Tibial nerve (tissue), 4 donors: ENCODE measurements at places on chromosomes 3 and 15. TPM values are rescaled to one million over a fixed set of nuclear protein-coding genes. Genes with fewer than 3 reads are reported as not detected.

GRCh38 chr15:96330064-96330449, 443 bp upstream of the NR2F2 start:
- peak; percentile 50 for DNase-seq

DNA sequence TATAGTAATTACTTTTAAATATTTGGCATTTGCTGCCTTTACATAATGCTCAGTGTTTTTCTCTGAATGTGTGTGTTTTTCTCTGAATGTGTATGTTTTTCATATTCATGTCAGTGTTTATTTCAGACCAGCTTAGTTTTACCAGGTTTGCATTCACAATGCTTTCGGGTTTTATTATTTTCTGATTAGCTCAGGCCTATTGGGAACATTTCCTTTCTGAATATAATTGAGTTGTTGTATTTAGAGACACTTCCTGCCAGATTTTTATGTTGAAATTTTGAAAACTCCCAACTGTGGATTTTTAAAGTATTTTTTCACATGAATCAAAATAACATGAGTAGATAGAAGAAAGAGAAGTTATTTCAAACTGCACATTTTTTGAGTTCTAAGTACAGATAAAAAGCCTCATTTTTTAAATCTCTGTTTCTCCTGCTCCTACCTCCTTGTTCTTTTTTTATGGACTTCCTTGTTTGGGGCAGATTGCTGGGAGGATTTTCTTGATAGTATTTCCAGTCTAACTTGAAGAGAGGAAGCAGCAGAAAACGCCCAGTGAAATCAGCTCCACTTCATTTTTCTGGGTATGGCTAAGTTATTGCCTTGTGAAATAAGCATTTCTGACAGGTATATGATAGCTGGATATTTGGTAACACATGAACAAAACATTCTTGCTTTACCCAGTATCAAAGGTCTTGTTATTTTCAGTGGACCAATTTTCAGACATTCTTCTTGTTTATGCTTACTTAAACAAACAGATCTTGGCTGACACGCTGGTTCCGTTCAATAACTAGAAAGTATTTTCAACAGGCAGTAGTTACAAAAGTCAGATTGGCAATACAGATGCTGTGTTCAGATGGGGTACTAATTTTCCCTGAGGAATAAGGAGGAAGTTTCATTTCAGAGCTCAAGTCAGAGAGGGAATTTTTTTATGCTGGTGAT, 70.7 kb downstream of the RIOX2 start:
- no peak for DNase-seq

DNA sequence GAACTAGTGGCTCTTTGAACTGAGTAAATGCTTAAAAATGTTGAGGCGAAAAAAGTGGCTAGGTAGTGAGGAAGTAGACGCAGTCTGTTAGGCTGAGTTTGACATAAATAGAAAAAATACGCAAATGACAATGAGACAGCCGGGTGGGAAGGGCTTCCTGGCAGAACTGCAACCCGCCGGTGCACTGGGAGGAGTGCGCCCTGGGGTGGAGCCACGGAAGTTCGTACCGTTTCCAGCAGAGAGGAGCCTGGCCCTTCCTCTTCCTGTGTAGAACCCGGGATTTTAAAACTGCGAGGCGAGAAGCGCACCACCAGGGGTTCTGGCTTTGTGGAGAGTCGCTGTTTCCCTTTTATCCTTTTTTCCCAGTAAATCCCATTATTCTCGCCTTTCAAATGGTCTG, 602.6 kb downstream of the PYDC2 start:
- no peak for DNase-seq

DNA sequence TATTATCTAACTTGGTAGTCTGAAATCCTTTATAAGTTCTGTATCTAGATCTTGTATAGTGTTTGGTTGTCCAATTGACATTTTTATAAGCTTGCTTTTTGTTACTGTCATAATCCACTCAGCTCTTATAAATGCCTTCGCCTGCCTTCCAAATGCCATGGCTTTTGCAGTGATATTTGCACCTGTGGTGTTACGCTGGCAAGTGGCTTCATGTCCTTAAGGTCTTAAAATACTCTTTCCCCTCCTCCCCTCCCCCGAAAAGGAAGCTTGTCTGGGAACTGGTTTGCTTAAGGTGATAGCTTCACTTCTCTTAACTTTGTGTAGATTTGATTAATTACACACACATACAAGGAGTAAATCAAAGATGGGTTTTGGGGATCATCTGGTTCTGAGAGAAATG, 62.0 kb downstream of the ABHD2 start:
- no peak for DNase-seq

DNA sequence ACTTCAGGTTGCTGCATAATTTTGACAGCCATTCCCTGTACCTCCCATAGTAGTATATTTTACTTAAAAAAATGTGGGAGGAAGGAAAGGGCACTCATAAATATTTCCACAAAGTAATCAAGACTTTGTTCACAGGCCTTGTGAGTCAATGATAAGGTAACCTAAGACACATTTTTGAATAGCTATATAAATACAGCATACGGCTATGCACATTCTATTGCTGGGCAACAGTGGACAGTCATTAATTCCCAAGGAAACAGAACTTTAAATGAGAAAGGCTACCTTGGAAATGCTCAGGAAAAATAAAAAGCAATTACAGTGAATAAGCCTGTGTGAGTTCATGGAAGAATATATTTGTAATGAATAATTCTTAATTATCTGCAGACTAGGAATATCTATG, 144.0 kb downstream of the CADM2 start:
- DNase-seq: no peak

DNA sequence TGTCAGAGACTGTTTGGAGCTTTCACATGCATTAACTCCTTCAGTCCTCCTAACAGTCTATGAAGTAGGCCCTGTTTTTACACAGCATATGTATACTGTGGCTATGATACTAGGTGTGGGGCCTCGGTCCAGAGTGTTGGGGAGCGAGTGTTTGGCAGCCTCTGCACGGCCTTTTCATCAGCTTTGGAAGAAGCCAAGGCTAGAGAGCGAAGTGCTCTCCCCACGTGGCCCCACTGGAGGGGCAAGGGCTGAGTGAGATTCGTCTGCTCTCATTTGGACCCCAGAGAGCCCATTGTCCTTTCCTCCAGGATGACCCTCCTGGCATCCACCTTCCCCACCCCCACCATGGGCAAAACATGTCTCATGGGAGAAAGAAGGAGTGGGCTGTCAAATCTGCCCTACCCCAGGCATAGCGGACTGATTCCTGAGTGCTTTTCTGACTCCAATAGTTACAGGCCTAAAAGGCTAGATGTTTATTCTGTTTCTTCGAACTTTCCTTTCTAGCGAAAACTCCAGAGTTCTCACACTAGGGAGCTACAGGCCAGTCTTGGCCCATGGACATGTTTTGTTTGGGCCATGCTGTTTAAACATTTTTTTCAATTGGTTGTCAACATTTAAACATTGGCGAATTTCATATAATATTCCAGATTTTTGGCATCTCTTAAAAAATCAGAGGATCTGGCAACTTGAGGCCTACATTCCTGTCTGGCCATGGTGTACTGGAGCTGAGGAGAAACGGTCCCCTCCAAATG, 76.0 kb downstream of the EEFSEC start:
- no peak for DNase-seq

DNA sequence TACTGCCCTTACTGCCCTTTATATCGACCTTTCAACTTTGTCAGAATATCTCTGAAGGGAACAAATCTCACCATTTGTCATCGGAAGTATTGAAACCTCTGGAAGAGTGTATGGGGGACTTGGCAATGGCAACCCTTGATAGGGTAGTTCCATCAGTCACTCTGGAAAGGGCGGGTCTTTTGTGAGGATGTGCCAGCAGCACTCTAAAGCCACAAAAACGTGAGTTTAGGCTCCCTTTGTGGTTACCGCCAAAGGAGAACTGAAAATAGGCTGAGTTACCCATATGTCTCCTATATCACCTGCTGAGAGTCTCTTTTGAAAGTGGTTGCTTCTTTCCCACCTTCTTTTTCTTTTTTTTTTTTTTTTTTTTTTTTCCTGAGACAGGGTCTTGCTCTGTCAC, 296.8 kb upstream of the CHRM5 start:
- DNase-seq: no peak

- no peak for DNase-seq
Measured at GRCh38 chr3:105976196-105976595, 107.4 kb upstream of the CBLB start.

GRCh38 chr15:63551400-63551799, 45.8 kb upstream of the FBXL22 start:
- no peak for DNase-seq

DNA sequence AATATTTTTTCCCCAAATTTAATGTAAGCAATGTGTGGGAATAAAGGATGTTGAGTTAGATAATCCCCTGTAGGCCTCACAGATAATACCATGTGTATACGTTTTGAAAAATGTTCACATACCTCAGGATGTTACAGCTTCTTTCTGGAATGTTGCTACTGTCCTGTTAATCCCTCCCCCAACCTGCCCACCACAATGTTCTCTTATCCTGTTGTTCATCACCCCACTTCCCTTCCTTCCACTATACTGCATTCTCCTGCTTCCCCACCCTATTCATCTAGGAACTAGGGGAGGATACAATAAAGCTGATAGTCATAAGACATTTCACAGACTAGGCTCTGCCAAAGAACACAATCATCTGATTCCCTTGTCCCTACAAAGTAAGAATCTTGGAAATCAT, 92.1 kb downstream of the IGF2BP2 start:
- DNase-seq: no peak

- no peak for DNase-seq
Measured at GRCh38 chr3:181692311-181693145, 19.2 kb upstream of the SOX2 start.

DNA sequence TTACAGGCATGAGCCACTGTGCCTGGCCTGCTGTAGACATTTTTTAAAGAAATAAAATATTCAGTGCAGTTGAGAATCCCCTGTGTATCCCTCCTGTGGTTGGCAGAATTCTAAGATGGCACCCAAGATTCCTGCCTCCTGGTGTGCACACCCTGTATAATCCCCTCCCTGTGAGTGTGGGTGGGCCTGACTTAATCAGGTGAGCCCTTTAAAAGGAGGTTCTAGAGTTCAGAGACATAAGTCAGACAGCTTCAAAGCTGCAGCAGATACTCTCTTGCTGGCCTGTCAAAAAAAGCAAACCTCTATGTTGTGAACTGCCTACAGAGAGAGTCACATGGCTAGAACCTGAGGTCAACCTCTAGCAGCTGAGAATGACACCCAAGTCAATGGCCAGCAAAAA, 7.0 kb upstream of the VIPR1 start:
- no peak for DNase-seq

- no peak for DNase-seq
Measured at GRCh38 chr15:89317186-89317720, 17.4 kb downstream of the POLG start.

DNA sequence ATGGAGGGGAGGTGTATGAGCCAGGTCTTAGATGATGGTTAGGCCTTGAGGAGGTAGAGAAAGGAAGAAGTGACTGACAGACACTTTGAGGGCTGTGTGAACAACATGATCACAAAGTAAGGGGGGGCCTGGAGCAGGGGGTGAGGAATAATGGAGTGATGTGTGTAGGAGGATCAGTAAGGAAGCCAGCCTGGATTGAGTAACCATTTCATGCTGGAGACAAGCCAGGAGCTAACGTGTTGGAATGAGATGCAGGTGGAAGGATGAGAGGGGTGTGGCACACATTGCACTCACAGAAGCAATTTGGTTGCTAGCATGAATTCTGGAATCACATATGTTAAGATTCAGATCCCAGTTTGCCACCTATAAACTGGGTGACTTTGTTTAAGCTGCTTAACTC, 65.5 kb downstream of the BBX start:
- DNase-seq: no peak

GRCh38 chr3:129520960-129521359, 7.5 kb upstream of the RHO start:
- no peak for DNase-seq

GRCh38 chr3:55030938-55031337, 103.1 kb upstream of the LRTM1 start:
- no peak for DNase-seq

GRCh38 chr15:87573039-87573438, 683.5 kb downstream of the NTRK3 start:
- no peak for DNase-seq

- peak; percentile 4 for DNase-seq
Measured at GRCh38 chr15:31510057-31510456, 183.4 kb downstream of the KLF13 start.

GRCh38 chr3:139794469-139795265, 116.9 kb upstream of the NMNAT3 start:
- DNase-seq: no peak

DNA sequence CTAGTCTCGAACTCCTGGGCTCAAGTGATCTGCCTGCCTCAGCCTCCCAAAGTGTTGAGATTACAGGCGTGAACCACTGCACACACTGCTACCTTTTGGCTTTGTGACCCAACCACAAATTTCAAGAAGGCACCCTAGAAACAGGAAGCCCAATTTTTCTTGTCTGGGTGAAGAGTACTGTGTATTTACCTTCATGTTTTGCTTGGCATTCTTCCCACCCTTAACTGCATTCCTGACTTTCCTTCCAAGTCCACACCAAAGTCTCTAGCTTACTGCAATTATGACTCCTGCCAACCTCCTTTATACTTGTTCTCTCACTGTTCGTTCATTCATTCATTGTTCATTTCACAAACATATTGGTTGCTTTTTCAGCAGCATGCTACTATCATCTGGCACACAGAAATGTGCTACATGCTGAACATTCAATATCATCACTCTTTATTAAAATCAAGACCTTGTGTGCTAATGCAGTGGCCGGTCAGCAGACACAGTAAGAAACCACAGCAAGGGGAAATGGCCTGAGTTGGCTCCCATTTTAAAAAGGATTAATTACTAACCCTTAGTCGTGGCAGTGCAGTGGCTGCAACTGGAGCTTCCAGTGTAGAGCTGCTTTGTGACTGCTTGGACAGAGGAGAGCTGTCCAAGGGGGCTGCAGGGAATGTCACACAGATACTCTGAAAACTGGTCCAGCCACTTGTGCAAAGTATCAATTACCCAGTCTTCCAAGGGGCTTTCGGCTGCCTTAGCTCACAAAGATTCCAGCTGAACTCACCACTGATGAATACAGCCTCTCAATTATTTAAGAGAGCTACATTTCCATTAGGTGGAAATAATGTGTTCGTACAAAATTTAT, 94.0 kb downstream of the ETFA start:
- DNase-seq: no peak

GRCh38 chr3:23612296-23612891, 193.4 kb upstream of the UBE2E1 start:
- DNase-seq: no peak

GRCh38 chr3:32759342-32759741, 58.5 kb upstream of the TRIM71 start:
- DNase-seq: no peak

GRCh38 chr3:45585371-45585770, 9.2 kb upstream of the LIMD1 start:
- DNase-seq: no peak

- DNase-seq: no peak
Measured at GRCh38 chr3:160163229-160163878, 61.9 kb upstream of the C3orf80 start.

- no peak for DNase-seq
Measured at GRCh38 chr3:94671078-94671477, 608.2 kb downstream of the NSUN3 start.

The FMN1 gene
- 21.8 TPM for total RNA-seq

The HAUS2 gene
- 29.1 TPM for total RNA-seq

The TTC21A gene
- 21.6 TPM for total RNA-seq

The ARPP21 gene
- total RNA-seq: not detected

The SEMA3G gene
- 11.5 TPM for total RNA-seq

The DNAH12 gene
- 0.30 TPM for total RNA-seq

The TUSC7 gene
- total RNA-seq: not detected

The LMAN1L gene
- not detected for total RNA-seq

The SAXO2 gene
- total RNA-seq: 1.5 TPM

The CYP1A2 gene
- total RNA-seq: not detected
